ENCODE measurements at places on chromosomes 4 and X.

DNA sequence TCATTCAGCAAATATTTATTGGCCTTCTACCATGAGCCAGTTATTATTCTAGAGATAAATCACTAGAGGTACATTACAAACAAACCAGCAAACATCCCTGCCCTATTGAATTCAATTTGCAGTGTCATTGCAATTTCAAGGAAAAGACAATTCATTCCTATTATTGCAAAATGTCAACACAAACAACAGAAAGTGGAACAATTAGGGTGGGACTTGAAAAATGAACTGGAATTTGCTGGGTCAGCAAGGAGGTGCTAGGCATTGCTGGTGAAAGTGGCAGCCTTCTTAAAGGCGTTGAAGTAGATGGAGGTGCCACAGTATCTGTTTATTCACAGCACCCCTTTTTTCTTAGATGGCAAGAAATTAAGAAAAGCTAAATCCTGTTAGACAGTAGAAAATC, 224.0 kb upstream of the BMP3 start:
- DNase-seq, result no peak

- no peak for DNase-seq
Observed at GRCh38 chrX:105226499-105226898, 6.0 kb upstream of the TEX13A start.

DNA sequence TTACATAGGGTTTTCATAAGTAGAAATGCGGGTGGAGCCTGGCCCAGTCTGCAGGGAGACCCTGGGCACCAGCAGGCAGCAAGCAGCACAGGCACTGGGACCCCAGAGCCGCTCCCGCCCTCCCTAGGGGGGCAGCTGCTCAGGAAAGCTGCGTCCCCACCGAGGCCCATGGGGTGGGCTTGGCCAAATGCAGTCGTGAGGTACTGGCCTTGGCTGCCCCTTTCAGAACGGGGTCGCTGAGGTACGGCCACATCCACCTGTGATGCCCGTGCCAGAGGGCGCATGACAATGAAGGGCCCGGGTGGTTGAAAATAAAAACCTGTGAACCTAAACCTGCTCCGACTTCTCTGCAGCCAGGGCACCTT, 16.7 kb downstream of the TMEM175 start:
- DNase-seq, result no peak

- DNase-seq, result no peak
Observed at GRCh38 chrX:1725472-1725871, 110.6 kb downstream of the ASMT start.

DNA sequence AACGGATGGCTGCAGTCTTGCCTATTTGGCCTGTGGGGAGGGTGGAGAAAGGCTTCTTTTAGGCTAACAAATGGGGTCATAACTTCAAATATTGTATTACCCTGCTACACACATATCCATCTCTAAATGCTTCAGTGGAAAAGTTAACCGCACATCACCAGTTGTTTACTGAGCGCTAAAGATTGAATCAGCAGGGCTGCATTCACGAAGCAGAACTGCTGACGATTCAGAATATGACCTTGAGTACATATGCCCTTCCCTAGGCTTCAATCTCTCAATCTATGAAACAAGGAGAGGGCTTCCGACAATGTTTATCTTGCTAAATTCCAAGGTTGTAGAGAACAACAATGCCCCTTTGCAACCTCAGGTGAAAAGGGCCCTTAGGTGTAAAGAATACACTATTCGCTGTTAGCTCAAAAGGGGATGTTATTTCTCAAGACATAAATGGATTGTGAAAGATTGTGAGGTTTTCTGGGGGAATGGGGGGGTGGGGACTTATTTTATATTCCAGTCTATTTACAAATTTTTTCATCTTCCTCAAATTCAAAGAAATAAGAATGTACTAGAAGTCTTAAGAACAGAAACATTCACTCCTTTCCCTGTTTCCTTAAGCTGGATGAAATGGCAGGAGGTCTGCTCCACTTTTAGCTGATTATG, 2.6 kb upstream of the ATP6AP2 start:
- DNase-seq, result no peak

- DNase-seq, result no peak
Observed at GRCh38 chr4:915041-915474, 17.1 kb downstream of the GAK start.

- DNase-seq, result no peak
Observed at GRCh38 chrX:79138658-79139241, 5.7 kb upstream of the GPR174 start.

DNA sequence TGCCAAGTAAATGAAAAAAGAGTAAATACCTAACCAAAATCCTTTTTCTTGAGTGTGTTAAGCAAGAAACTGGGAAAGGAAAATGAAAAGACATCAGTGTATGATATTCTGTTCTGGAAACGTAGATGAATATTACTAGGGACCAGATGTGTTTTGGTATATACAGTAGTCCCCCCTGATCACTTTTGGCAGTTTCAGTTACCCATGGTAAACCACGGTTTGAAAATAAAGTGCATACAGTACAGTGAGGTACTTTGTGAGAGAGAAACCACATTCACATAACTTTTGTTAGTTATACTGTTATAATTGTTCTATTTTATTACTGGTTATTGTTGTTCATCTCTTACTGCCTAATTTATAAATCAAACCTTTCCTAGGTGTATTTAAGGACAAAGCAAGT, 250.9 kb downstream of the TENM3 start:
- no peak for DNase-seq

DNA sequence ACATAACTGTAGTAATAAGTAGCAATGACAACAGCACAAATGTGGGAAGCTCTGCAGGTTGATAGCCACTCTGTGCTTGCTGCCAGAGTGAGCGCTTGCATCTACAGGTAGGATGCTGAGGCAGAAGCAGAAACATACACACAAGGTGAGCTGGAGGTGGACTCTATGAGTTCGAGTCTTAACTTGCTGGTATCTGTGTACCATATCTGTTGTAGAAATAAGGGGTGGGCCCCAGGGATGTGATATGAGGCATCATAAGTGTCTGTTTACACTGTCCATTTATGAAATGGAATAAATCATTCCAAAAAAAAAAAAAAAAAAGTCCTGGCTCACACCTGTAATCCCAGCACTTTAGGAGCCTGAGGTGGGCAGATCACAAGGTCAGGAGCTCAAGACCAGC, 32.8 kb upstream of the EIF4E start:
- DNase-seq, result no peak

DNA sequence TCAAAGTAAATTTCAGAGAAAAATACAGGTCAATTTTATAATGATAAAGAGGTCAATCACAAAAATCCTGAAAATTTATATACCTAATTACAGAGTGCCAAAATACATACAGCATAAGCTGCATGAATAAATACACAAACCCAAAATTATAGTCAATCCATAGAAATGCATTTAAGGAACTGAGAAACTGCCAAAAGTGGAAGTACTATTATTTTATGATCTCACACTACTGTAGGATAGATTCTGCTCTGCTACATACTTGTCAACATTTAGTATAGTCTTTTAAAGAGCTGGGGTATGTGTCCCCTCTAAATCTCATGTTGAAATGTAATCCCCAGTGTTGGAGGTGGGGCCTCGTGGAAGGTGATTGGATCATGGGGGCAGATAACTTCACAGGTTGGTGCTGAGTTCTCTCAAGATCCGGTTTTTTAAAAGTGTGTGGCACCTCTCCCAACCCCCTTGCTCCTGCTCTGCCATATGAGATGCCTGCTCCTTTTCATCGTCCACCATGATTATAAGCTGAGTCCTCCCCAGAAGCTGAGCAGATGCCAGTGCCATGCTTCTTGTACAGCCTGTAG, 31.8 kb downstream of the CHIC2 start:
- no peak for DNase-seq

- no peak for DNase-seq
Observed at GRCh38 chr4:186684889-186685309, 38.8 kb downstream of the FAT1 start.

- DNase-seq, result peak; percentile 4
Observed at GRCh38 chr4:87219632-87220093, 755 bp downstream of the KLHL8 start.

- no peak for DNase-seq
Observed at GRCh38 chrX:2183193-2183725, 317.5 kb downstream of the DHRSX start.

DNA sequence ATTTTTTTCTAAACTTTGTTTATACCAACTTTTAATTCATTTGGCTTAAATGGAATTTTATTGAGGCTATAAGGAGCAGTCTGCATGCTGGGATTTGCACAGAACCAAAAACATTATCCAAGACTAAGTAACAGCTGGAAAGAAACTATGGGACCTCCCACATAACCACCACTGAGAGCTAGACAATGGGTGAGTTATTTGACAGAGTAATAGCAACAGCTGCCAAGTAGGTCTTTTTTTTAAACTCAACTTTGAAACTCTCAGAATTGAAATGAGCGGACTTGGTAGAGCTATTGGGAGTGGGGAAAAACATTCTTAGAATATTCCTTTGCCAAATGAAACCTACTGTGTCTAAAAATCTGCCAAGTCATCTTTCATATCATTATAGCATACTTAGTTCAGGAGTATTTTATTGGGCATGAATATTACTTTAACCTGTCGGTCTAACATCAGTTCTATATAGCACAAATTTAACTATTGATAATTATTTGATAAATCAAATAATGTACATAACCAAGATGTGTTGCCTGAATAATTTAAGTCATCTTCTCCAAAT, 1428.0 kb downstream of the PCDH7 start:
- DNase-seq, result no peak

GRCh38 chr4:7367406-7367805, 67.3 kb downstream of the PSAPL1 start:
- no peak for DNase-seq

- DNase-seq, result peak; percentile 11
Observed at GRCh38 chr4:101660607-101661006, 129.9 kb upstream of the BANK1 start.

DNA sequence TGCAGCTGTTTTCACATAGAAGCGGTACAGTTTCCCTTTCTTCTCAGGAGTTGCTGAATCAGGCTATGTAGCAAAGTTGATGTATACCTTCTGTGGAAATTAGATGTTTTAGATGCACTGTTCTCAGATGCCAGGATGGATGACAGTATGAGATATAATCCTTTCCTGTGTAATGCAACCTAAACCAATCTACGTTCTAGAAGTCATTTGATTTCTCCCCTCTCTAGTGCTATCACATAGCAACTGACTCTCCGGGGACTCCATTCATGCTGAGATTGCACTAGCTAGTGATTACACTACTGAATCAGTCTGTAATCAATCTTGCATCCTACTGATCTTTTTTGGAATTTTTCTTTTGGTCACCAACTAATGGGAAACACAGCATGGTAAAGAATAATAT, 1881.7 kb downstream of the PCDH7 start:
- DNase-seq, result no peak

GRCh38 chrX:138908577-138908976, 197.1 kb upstream of the FGF13 start:
- no peak for DNase-seq
